ENCODE measurements at places on chromosomes 12 and 14.

DNA sequence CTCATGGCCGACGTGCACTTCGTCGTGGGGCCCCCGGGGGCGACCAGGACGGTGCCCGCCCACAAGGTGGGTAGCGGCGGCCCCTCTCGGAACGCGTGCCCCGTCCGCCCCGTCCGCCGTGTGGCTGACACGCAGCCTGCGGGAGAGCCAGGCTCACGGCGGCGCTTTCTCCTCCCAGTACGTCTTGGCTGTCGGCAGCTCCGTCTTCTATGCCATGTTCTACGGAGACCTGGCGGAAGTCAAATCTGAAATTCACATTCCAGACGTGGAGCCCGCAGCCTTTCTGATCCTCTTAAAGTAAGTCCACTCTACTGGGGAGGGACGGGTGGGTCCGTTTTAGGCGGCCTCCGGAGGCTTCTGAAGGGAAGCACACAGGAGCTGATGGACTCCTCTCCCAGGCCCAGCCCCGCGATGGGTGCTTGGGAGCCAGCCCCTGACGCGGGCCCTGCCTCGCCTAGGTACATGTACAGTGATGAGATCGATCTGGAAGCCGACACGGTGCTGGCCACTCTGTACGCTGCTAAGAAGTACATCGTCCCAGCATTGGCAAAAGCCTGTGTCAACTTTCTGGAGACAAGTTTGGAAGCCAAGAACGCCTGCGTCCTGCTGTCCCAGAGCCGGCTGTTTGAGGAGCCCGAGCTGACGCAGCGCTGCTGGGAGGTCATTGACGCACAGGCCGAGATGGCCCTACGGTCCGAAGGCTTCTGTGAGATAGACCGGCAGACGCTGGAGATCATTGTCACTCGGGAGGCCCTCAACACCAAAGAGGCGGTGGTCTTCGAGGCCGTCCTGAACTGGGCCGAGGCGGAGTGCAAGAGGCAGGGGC lies 1.1 kb downstream of the BTBD6 start:
- DNase-seq, result no peak

GRCh38 chr12:106498056-106498455 lies 84.7 kb upstream of the RFX4 start:
- DNase-seq, result no peak

DNA sequence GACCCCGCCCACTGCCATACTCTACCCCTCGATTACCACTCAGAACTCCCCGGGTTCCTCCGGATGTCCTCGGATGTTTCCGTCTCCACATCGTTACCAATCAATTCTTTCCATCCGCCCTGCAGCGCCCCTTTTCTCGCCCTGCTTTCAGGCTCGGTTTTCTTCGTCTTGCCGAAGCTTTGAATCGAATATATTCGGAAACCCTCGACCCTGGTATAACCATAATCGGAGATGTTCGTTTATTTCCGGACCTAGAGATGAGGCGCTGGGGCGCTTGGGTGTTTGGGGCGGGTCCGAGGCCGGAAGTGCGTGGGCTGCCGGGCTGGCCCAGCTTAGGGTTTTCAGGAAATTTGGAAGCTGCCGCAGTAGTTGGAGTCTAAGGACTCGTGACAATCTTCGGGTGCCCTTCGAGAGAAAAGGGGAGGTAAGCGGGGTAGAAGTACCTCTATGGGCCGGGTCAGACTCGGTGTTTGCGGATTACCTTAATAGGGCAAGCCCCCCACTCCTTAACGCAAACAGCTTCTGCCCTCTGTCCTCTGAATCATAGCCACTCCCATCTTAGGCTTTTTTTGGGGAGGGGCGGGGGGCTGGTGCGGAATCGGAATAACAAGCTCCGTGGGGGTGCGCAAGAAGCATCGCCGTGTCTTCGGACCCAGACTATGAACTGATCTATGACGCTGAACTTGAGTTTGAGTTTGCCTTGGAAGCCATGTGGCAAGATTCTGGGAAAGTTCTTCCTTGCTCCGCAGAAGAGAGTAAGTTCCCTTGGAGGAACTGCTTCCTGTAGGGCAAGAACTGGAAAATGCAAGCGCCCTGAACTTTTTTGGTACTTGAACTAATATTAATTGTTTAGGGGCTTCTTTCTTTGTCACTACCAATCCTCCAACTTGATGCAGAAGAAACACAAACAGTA lies at the start of gene C14orf119:
TSS of gene C14orf119 (plus strand) at position 310 of the 913 bp plus-strand sequence. CDS start 2,154 bp downstream, outside the sequence.
- DNase-seq, result peak; percentile 99

GRCh38 chr12:100453951-100454350 lies 19.7 kb upstream of the NR1H4 start:
- DNase-seq, result no peak

DNA sequence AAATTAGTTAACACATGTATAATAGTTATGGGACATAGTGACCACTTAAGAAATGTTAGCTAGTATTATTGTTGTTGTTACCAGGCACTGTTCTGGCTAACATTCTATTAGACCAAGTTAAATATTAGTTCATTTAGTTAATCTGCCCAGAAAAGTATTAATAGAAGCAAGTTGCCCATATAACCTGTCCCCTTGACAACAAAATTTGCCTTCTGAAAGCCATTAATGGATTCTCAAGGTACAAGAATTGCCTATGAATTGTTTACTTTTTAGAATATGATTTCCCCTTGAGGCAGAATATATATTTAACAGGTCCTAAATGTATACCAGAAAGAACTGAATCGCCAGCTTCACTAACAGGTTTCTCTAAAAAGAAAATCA lies 167.3 kb upstream of the TMCC3 start:
- no peak for DNase-seq

Measured in right renal cortex interstitium (tissue), 3 donors.